ENCODE measurements at places on chromosomes 4 and X. TPM values are rescaled to one million over a fixed set of nuclear protein-coding genes. Genes with fewer than 3 reads are reported as not detected.

The USP26 gene
- not detected for polyA plus RNA-seq

The GPM6B gene
- polyA plus RNA-seq: 21.1 TPM

The GNPDA2 gene
- 24.4 TPM for polyA plus RNA-seq

The CLCN4 gene
- 3.7 TPM for polyA plus RNA-seq

The WAS gene
- polyA plus RNA-seq: 3.2 TPM

The GLRB gene
- polyA plus RNA-seq: 15.5 TPM

The CNGA1 gene
- polyA plus RNA-seq: 0.16 TPM

The TEX13B gene
- not detected for polyA plus RNA-seq

GRCh38 chrX:112051576-112051975 is 31.0 kb downstream of the TRPC5 start:
- no peak for DNase-seq

- DNase-seq: no peak
Observed at GRCh38 chrX:131729295-131729694, 185.4 kb downstream of the OR13H1 start.

GRCh38 chr4:76546327-76546726 is 111.3 kb downstream of the SHROOM3 start:
- DNase-seq: no peak

- no peak for DNase-seq
Observed at GRCh38 chr4:4477391-4477790, 64.5 kb downstream of the STX18 start.

GRCh38 chr4:170386511-170386910 is 296.8 kb upstream of the AADAT start:
- DNase-seq: no peak

GRCh38 chr4:42401171-42401570 is 3.9 kb downstream of the SHISA3 start:
- DNase-seq: no peak

GRCh38 chrX:56813318-56813837 is 84.3 kb downstream of the NBDY start:
- no peak for DNase-seq

GRCh38 chrX:38672646-38673045 is 111.3 kb downstream of the TSPAN7 start:
- no peak for DNase-seq

DNA sequence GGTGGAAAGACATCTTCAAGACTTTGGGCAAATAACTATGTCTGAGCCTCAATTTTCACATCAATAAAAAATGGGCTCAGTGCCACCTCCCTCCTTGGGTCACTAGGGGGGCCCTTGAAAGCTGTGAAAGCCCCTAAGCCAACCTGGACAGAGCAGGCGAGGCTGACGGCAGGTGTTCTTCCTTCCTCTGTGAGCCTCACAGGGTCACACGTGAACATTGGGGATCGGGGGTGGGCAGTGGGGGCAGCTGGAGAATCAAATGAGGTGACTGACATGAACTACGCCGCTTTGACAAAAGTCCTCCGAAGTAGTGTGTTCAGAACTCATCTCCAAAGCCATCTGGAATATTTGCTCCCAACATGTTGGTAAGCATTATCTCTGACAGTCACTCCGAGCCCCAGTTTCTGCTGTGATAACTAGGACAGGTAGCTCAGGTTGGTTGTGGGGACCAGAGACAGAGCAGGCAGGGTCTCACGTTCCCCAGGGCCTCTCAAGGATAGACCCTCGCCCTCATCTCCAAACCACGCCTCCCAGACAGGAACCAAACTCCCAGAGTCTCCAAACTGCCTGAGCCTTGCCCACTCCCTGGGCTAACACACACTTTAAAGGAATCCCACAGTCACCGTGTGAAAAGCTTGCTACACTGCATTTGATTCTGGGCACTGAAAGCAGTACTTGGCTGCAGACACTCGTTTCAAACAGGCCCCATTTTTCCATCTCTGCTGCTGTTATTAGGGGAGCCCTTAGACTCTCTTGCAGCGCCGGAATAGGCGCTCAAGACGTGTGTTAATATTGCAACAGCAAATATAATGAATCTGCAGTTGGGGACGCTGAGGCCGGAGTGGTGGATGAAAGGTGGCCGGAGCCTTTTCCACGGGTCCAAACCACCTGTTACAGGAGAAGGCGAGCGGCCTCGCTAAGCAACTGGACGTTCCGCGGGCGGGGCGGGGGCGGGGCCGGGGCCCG is 717 bp upstream of the WFS1 start:
- DNase-seq: no peak
